Ureter (tissue), 1 donor: ENCODE measurements at places on chromosomes 11 and 22.

DNA sequence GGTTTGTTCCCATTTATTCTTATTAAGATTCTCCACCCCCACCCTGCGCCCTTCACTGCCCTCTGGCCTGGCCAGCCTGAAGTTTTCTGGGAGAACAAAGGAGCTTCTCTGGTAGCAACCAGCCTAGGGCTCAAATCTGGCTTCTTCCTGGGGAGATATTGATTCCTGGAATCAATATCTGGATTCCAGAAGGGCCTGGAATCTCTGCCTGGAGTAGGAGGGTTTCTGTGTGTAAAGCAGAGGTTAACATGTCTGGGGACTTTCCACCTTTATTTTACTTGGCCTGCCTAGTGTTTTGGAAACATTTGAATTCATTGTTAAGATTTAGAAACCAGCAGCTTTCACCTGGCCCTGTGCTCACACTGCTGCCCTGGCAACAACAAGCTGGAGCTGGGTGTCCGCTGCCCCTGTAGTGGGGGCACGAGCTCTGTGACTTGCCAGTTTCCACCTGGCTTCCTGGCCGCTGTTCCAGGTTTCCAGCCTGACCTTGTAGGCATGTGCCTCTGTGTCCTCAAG is 5.5 kb downstream of the C11orf91 start:
- no peak for DNase-seq

- no peak for DNase-seq
Observed at GRCh38 chr11:59145534-59145933, 2.9 kb downstream of the FAM111A start.

- DNase-seq = no peak
Observed at GRCh38 chr11:6733326-6734275, 38.2 kb downstream of the OR2AG2 start.

DNA sequence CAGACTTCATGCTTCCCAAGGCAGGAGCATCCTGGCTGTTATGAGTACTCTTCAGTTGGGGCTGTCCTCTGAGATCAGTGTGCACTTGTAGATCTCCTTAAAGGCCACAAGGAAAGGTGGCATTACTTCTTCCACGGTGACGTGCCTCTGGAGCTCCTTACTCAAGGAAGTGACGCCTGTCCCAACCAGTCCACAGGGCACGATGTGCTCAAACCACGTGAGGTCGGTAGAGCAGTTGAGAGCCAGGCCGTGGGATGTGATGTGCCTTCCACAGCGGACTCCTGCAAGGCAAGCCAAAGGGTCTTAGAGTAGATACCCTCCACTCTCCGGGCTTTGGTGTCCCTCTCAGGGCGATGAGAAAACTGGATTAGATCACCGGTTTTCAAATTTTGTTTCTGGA is 1.4 kb downstream of the LIPT2 start:
- no peak for DNase-seq

- DNase-seq = no peak
Observed at GRCh38 chr11:15295695-15296094, 181.0 kb downstream of the INSC start.

DNA sequence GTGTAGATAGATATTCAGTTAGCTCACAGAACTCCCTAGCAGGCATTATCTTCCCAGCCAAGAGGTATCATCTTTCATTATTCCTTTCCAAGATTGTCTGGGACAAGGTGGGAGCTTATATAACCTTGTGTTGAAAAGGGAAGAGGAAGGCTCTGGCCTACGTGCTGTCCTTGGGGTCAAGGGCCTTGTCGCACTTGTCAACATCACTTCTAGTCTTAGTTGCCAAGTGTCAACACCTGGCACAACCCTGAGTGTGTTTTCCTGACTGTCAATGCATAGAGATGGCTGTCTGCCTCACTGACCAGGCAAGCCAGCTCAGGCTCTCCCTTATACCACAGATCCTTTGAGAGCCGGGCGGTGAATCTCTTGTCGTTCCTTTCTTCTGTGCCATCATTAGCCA is 331.9 kb downstream of the CNTN5 start:
- DNase-seq = no peak

DNA sequence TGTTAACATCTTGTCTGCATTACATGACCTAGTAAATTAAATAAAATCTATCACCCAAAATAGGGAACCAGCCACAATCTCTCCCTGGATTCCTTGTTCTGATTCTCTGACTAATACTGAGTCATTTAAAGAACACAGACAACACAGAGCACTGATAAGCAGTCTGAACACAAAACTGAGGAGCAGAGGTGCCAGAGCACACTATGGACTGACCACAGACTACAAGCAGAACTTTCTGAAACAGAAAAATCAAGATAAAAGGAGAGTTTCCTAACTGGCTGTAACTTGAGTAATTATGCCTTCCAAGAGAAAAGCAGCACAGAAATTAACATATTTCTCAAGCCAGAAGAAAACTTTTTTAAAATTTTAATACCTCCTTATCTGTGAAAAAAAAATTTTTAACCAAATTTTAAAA is 128.8 kb downstream of the SGSM3 start:
- no peak for DNase-seq
